ENCODE measurements at places on chromosomes 2 and 18.

DNA sequence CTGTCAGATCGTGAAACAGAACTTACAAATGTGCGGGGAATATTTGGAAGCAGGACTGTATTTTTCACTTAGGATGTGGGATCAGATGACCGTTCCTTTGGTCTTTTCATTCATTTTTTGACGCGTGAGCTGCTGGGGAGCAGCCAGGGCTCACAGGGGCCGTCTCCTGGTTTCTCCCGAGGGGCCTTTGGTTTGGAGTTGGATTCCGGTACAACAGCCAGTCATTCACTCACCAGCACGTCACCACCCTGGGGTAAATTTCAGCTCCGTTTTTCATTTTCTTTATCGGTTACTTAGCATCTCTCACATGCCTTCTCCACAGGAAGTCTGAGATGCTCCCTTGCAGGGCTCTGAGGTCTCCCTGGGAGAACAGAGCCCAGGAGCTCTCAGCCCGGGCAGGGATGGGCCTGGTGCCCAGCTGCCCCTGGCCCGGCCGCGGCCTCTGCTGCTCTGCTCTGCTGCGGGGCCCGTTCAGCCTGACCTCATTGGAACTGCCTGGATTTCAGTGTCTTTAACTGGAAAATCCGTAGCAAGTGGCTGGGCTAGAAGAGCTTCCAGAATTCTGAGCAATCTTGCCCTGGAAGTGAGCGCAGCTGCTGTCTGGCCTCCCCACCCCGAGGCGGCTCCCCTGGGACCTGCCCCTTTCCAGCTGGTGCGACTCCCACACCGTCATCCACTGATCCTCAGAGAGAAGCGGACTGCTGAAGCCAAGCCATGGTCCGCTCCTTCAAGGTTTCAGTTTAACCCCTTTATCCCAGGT, 335.6 kb downstream of the EIPR1 start:
- DNase-seq, result no peak

DNA sequence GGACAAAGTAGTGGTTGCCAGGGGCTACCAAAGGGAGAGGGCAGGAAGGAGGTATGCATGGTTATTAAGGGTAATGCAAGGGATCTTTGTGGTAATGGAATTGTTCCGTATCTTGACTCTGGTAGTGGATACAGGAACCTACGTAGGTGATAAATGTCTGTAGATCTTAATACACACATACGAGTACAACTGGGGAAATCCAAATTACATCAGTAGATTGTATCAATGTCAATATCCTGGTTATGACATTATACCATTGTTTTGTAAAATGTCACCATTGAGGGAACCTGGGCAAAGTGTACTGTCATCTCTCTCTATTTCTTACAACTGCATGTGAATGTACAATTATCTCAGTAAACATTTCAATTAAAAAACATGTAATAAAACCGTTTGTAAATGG, 56.2 kb downstream of the ALPK2 start:
- no peak for DNase-seq

- no peak for DNase-seq
Observed at GRCh38 chr18:54020156-54020745, 204.2 kb downstream of the MBD2 start.

DNA sequence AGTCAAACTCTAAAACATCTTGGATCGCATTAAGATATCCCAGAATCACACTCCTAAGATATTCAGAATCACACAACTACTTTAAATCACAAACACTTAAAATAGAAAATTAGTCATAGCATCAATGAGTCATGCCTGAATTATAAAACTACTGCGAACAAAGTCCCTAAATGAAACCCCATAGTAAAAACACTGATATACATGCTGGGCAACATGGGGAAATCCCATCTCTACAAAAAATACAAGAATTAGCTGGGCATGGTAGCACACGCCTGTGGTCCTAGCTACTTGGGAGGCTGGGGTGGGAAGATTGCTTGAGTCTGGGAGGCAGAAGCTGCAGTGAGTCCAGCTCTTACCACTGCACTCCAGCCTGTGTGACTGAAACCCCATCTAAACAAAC, 101.7 kb downstream of the COBLL1 start:
- no peak for DNase-seq

DNA sequence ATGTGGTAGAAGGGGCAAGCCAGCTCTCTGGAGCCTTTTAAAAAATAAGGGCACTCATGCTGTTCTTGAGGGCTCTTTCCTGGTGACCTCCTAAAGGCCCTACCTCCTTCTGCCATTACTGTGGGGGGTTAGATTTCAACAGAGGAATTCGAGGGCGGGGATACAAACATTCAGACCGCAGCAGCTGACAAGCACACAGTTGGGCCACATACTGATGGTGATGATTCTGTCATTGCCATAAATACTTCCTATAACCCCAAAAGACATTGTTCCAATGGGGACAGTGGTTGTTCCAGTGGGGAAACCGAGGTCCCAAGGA, 67.0 kb downstream of the TSHZ1 start:
- no peak for DNase-seq

GRCh38 chr18:48573632-48574283, 34.9 kb downstream of the CTIF start:
- DNase-seq, result no peak

DNA sequence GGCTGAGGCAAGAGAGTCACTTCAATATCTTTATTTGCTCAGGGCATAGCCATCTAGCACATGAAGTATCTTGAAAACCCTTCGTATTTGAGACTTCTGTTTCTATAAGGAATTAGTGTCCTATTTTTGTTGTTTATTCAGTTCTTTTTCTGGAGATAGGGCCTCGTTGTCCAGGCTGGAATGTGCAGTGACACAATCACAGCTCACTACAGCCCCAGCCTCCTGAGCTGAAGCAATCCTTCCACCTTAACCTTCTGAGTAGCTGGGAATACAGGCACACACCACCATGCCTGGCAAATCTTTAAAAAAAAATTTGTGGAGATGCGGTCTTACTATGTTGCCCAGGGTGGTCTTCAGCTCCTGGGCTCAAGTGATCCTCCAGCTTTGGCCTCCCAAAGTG, 50.6 kb downstream of the PSMD14 start:
- DNase-seq, result no peak

- DNase-seq, result no peak
Observed at GRCh38 chr2:200354833-200355751, 48.6 kb downstream of the SPATS2L start.
